ENCODE measurements at places on chromosomes 12 and 14.

DNA sequence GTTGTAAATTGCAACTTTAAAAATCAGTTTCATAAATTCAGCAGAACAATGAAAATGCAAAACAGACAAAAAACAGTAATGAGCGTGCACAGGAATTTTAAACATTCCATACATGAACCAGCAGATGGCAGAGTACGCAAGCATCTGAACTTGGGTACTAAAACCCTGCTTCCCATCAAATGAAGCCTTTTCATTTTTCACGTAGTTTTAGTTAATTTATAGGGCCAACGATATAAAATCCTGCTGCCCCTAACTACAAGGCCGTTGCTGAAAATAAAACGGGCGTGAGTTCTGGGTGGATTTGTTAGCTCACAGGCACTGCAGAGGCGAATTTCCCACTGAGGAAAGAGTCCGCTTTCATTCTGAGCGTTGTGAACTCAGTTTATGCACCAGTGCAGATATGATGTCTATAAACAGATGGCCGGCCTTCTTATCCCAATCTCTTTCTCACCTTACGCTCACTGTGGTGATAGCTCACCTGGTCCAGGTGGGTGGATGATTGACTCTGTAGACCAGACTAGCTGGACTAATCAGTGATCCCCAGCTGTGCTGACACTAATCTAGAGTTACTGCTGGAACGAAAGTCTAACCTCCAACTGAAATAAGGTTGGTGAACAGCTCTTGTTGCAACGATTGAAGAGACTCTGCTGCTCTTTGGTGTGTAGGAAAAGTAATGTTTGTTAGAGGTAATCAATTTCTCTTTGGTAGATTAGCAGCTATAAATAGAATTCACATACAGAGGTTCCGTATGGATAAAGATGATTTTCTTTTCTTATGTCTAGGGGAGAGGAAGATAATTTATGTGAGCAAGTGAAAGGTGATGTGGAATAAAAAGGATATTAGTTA, 89.2 kb downstream of the PDZRN4 start:
- DNase-seq, result no peak

- no peak for DNase-seq
Measured at GRCh38 chr14:91847693-91848092, 19.6 kb downstream of the TC2N start.

DNA sequence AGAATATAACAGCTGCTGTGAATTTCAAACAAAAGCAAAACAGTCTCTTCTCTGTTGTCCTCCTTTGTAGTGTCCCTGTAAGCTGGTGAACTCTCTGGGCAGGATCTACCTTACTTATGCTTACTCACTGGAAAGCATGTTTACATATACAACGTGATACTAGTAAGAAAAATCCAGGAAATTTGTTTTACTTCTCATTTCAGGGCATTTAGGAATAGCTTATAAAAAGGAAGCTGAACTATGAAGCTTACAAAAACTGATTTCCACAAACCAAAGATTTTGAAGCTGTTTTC, 311.0 kb downstream of the NOVA1 start:
- DNase-seq, result no peak

DNA sequence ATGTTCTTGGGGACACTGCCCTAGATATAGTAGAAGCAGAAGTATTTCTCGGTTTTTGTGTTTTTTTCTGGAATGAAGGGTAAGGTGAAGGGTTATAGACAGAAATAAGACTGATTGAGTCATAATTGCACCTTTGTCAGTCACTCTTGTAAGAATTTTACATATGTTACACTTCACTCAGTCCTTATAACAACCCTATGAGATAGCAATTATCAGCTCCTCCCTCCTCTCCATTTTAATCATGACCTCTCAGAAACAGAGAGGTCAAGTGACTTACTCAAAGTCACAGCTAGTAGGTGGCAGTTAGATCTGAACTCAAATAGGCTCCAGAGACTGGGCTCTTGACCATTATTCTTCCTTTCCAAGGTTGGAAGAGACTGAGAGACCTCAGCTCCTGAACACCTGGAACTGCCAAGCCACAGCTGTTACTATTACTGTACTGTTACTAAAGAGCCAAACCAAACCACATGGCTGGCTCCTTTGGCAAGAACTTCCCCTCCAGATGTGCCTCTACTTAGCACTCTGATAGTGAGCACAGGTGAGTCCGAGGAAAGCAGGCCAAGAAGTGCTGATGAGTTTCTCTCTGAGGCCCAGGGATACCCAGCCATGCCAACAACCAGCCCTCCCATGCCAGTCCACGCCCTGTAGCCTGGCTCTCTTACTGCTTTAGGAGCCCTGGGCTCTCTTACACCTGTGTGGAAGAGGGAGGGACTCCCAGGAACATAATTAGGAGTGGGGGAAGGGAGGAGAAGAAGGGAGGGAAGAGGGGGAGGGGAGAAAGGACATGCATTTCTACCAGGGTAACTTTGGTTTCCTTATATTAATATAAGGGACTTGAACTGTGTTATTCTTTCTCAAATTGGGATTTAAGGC, 121.3 kb downstream of the CRADD start:
- DNase-seq, result no peak

DNA sequence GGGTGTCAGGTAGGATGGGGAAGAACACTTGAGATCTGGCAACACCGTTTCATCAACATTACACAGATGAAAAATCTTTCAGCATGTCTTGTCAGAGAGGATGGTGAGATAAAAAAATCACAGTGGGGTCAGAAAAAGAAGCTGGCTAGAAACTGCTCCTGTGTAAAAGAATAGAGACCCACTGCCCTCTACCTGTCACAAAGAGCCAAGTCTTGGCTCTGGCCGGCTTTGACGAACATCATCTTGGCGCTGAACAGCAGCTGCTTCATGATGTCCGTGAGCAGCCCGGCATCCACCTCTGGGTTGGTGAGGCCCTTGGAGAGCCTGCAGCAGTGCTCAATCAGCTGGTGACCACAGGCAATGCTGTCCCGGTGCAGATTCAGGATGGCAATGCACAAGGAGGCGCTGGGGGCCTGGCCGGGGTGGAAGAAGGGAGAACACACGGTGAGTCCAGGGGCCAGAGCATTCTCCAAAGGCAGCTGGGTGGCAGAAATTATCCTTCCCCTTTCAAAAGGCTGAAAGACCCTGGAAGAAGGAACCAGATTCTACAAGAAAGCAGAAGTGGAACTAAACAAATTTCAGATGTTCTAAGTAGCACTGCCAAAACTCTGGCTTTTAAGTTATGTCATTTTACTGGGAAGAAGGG, 50.2 kb downstream of the ZFYVE26 start:
- DNase-seq, result no peak

DNA sequence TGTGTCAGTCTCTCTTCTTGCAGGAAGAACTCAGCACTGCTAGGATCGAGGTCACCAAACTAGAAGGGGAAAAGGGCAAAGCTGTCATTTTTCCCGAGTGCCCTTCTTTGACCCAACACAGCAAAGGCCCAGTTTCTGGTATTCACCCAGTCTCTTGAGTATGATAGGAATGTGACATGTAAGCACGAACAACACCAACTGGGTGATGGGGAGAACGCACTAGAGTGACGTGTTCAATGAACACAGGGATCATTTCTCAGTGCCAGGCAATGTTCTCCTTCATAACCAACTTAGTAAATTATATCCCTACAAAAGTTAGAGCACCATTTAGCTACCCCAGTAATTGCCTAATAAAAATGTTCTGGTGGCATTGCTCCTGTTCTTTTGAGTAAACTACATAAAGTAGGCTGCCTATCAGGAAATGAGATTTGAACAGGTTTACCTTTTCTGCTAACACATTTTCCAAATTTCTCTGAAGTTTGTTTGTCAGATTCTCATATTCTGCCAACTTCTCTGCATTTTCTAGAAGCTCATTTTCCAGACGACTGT, 64.5 kb downstream of the NIN start:
- DNase-seq, result no peak

DNA sequence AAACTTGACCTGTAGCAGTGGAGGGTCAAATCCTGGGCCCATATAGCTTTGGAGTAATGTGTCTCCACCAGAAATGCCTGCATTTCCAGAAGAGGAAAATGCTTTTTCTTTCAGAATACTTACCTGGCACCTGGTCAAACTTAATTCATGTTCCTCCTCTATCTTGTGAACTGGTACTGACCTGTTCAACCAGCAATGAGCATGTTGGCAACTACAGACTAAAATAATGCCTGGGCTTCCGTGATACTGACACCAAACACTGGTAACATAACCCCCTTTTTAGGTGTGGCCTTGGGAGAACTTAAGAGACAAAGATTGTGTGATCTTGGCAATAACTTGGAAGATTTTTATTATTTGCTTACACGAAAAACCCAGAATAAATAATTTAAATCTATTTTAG, 23.8 kb upstream of the MGST1 start:
- DNase-seq, result no peak

GRCh38 chr12:6959058-6959804, 8.1 kb downstream of the PTPN6 start:
- DNase-seq, result peak; percentile 68

DNA sequence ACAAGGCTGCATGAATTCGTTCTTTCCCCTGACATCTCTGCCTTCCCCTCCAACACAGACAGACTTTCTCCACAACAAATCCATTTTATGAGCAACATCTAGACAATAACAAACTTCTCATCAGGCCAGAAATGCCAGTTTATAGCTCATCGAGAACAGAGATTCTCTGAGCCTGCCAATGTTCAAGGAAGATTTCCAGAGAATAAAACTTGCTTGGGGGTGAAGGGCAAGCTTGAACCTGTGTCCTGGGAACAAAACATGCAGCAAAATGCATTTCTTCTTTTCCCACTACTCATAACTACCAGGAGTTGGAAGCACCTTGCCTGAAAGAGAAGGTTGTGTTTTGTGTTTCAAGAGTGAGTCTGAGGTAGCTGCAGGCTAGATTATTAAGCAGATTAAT, 6.8 kb downstream of the MAP1LC3B2 start:
- no peak for DNase-seq

- no peak for DNase-seq
Measured at GRCh38 chr14:23069413-23069806, 12.1 kb upstream of the CDH24 start.

- DNase-seq, result no peak
Measured at GRCh38 chr14:27553790-27554189, 956.0 kb upstream of the NOVA1 start.

DNA sequence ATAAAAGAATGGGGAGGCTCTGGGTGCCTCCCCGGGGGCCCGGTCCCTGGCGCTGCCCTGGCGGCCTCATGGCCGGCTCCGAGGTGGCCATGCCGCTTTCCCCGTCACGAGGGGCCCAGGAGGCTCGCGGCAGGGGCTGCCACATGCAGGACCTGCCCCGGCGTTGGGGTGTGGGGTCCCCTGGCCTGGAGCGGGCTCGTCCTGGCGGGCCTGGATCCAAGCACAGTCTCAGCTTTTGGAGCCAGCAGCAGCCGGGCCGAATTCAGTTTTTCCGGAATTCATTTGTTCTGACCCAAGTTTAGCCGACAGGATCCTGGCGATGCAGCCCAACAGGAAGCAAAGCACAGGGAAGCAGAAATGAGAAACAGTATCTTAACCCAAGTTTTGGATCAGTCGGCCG, 26.4 kb upstream of the AEBP2 start:
- DNase-seq, result no peak

- DNase-seq, result no peak
Measured at GRCh38 chr12:63294327-63294632, 143.3 kb upstream of the AVPR1A start.

DNA sequence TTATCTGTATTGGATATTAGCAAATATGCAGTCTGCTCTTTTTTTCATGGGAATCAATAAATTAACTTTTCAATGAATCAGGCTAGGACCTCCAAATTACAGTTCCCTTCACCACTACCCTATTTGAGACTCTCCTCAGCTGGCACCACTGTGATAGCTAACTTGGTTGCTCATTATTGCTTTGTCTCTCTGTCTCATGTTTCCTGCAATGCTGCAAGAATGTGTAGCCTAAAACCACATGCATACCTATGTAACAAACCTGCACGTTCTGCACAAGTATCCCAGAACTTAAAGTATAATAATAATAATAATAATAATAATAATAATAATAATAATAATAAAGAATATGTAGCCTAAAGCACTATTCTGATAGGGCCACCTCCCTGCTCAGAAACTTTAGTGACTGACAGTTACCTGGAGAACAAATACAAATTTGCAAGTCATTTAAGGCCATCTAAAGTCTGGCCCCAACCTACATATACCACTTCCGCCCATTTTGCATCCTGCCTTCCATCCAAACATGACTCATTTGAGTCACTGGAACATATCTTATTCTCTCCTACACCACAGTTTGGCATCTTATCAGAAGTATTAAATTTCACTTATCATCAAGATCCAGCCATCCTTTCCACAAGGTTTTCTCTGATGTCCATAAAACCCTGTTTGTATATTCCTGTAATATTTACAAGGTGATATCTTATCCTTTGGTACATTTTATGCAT, 215.1 kb downstream of the LRRK2 start:
- DNase-seq, result no peak

GRCh38 chr14:50984036-50984710, 39.9 kb upstream of the PYGL start:
- DNase-seq, result no peak

- peak; percentile 76 for DNase-seq
Measured at GRCh38 chr12:10364815-10365622, 24.8 kb downstream of the KLRK1 start.

GRCh38 chr14:34951286-34951685, 31.5 kb upstream of the SRP54 start:
- DNase-seq, result no peak
